ENCODE measurements at places on chromosomes 11 and 22. TPM values are rescaled to one million over a fixed set of nuclear protein-coding genes. Genes with fewer than 3 reads are reported as not detected.

DNA sequence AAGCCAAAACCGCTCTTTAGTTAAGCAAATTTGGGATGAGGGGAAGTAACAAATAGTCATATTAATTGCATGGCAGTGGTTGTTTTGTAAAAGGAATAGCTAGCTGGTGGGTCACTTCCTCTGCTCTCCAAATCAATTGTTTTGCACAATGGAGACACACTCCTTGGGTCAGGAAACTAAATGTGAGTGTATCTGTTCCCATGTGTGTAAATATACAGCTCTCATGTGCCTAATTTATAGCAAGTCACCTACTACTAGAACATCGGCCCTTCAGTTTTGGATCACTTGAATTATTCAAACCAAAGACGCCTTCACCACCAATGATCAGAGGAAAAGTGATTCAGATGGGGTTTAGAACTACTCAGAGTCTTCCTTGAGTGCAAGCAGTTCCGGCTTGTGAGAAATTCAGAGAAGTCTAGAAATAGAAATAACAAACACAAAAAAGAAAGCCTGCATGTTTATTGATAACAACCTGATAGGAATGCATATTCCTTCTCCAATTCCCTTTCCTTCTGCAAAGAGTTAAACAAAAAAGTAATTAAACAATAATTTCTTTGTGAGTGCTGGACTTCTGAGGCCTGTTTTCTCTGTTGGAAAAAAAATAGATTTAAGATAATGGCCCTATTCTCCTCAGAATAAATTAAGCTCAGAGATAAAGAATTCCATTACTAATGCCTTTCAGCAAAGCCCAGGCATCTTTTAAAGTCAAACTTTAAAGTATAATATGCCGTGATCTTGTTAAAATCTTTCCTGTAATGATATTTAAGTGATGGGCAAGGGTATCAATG is 100.4 kb downstream of the KIRREL3 start:
- H3K27me3 ChIP-seq: peaks cover 5% of the 10 kb centered on the region
- no peak overlapping the region for H3K4me3 ChIP-seq
- H3K27ac ChIP-seq: no peak overlapping the region

DNA sequence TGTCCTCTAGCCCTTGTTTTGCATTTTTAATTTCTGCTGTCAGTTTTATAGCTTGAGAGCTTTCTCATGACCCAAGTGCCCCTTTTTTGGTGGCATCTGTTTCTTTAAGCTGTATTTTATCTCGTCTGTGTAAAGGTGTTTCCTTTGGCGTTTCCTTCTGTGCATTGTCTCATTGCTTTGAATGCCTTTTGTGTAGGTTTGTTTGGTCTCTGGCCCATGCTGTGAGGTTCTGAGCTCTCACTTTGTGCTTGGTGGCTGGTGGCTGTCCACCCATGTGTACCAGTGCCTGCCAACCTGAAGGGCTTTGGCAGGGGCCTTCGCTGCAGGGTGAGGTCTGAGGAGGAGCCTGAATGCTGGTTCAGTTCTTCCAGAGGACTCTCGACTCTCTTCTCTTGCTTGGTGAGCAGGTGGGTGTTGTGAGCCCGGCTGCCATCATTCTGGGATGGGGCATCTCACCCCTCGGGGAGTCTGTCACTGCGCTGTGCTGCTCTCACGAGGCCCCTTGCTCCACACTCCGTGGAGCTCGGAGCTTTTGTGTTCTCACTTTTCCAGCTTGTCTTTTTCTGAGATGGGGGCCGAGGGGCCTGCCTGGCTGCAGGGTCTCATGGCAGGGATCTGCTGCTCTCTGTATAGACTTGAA is 14.9 kb downstream of the AP2A2 start:
- H3K4me3 ChIP-seq: peak overlapping the region; percentile 34
- H3K27ac ChIP-seq: peak overlapping the region; percentile 63
- no peaks in the 10 kb centered on the region for H3K27me3 ChIP-seq
- H3K36me3 ChIP-seq: peaks cover 7% of the 10 kb centered on the region
- no peak for DNase-seq

DNA sequence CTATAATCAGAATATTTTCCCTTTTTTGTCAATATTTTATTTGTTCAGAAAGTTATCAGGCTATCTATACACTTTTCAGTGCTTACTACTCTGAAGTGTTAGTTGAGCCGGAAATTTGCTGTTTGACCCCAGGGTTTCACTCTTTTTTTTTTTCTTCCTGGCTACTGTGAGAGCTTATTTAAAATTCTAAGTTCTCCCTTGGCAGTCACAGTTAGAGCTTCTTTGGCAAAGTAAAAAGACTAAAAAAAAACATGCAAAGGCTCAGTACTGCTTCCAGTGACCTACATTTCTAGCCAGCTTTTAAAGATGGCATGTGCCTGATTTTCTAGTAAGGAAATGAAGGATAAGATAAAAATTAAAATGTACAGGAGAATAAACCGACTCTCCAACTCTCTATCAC is 48.4 kb downstream of the ELP4 start:
- H3K27me3 ChIP-seq: no peaks in the 10 kb centered on the region
- no peak overlapping the region for H3K27ac ChIP-seq
- DNase-seq: no peak
- no peak overlapping the region for H3K4me3 ChIP-seq

DNA sequence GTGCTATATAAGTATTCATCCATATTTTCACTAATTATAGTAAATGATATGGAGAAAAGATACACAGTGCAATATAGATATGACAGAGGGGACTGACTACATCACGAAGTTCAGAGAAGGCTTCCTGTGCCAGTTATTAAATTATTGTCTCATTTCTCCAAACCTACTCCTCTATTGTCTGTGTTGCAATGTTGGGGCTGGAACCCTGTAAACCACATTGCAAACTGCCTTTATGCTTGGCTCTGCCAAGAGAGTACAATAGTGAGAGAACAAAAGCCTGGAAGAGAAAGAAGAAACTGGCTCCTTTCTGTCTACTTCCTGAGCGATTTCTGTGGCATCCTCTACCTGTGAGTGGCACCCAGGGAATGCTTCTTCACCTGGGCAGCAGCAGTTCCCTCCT is 46.4 kb downstream of the ME3 start:
- H3K27ac ChIP-seq: no peak overlapping the region
- peaks cover under 1% of the 10 kb centered on the region for H3K36me3 ChIP-seq
- no peak for DNase-seq
- no peak overlapping the region for H3K4me3 ChIP-seq

DNA sequence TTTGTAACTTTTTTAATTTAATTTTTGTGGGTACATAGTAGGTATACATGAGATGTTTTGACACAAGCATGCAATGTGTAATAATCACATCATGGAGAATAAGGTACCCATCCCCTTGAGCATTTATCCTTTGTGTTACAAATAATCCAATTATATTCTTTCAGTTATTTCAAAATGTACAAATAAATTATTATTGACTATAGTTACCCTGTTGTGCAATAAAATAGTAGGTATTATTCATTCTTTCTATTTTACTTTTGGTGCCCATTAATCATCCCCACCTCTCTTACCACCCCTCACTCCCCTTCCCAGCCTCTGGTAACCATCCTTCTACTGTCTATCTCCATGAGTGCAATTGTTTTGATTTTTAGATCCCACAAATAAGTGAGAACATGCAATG is 83.5 kb downstream of the GAB2 start:
- no peak for DNase-seq
- H3K36me3 ChIP-seq: no peaks in the 10 kb centered on the region
- peaks cover 2% of the 10 kb centered on the region for H3K27me3 ChIP-seq

Gene CLDN25
- not detected for total RNA-seq

Gene HEPN1
- not detected for total RNA-seq

All from activated naive CD4-positive, alpha-beta T cell treated with anti-CD3 and anti-CD28 coated beads for 36 hours (primary cell).